Stimulated activated CD8-positive, alpha-beta memory T cell treated with anti-CD3 and anti-CD28 coated beads, Interleukin-15, amount 100 ng/mL, for 4 hours (primary cell): ENCODE measurements at places on chromosomes 6 and 20.

DNA sequence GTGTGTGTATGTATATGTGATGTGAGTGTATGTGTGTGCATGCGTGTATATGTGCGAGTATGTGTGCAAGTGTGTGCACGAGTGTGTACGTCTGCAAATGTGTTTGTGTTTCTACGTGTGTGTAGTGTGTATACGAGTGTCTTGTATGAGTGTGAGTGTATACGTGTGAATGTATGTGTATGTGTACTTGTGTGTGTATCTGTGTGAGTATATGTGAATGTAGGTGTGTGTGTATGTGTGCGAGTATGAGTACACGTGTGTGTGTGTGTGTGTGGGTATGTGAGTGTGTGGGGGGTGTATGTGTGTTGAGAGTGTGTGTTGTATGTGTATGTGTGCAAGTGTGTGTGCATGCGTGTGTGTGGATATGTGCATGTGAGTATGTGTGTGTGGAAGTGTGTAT lies 602.0 kb upstream of the CDH4 start:
- DNase-seq: no peak

DNA sequence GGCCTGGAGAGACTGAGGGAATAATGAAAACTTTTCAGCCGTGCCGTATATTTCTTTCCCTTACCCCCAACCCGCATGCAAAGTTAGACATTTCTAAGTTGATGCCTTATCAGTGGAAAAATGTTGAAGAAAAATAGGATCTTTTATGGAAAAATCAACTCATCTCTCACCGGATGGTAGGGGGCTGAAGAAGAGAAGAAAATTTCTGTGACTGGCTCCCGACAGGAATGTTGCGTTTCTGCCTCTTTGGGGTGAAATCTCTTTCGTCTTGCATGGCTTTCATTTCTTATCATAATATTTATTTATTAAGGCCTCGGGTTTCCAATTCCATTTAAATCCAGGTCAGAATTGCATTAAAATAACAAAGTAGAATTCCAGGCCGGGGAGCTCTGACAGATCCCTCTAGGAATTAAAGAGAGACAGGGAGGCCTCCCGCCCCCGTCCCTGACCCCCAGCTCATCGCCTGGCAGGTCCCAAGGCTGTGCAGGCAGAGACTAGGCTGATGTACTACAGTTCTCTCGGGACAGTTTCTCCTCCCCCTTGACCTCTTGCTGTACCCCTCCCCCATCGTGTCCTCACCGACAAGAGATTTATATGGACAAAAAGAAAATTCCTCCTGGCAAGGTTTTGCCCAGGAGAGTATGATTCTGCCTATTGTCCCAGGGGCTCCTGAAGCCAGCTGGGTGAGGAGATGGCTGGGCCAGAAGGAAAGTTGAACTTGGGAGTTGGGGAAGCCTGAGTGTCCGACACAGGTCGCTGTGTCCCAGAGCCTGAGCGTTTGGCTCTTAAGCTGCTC lies 1.3 kb downstream of the SCUBE3 start:
- no peak for DNase-seq

DNA sequence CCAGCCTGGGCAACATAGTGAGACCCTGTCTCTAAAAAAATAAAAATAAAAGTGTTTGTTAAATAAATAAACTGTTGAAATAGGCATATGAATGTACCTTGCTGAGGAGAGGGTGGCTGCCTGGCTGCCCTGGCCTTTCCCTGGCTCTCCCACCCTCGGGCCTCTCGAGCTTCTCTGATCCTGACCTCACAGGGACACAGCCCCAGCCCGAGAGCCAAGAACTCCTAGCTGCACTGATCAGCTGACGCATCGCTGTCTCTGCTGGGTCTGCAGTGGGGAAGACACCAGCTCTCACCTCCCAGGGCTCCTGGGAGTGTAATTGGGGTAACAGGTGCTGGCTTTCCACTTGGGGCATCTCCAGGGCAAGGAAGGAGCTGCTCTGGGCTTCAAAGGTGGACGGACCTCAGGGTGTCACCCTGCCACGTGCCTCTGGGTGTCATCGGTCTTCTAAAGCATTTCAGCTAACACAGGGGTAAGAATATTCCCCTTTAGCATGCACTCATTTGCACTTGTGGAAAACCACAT lies 6.9 kb downstream of the TCF15 start:
- no peak for DNase-seq

DNA sequence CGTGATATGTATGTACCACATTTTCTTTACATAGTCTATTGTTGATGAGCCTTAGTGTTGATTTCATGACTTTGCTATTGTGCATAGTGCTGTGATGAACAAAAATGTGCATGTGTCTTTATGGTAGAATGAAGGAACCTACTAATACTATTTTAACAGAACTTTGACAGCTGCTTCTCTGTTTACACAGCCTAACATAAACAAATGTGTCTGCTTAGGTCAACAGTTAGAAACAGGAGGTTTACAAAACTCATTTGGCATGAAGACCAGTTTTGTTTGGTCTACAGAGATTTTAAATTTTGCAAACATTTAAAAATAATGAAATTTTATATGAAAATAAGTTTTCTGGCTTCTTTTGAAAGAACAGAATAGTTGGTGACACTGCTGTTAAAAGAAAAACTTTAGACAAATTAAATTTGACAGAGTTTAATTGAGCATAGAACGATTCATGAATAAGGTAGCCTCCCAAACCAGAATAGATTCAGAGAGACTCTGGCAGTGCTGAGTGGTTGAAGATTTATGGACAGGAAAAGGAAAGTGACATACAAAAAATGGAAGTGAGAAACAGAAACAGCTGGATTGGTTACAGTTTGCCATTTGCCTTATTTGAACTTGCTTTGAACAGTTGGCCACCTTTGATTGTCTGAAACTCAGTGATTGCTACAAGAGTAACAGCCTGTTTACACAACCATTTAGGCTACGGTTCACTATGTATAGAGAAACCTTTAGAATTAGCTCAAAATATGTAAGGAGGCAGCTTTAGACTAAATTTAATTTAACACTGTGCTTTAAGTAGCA lies 715.8 kb upstream of the HS3ST5 start:
- DNase-seq: no peak

DNA sequence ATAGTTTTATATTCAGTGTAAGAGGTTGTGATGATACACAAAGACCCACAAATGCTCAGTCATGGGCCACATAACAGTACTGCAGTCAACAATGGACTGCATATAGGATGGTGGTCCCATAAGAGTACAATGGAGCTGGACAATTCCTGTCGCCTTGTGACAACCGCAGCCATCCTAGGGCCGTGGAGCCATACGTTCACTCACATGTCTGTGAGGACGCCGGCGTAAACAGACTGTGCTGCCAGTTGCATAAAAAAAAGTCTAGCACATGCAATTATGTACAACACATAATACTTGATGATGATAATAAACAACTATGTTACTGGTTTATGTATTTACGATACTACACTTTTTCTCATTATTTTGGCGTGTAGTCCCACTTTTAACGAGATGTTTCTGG lies 30.9 kb downstream of the BFSP1 start:
- DNase-seq: no peak

DNA sequence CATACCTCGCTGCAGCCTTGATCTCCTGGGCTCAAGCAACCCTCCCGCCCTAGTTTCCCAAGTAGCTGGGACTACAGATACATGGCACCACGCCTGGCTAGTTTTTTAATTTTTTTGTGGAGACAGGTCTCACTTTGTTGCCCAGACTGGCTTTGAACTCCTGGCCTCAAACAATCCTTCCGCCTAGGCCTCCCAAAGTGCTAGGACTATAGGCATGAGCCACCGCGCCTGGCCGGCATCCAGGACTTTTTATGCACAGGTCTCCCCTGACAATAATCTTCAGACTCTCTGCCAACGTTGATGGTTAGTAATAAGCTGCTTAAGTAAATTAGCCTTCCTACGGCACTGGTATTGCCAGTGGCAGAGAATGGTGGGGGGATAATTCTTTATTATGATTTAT lies 110.5 kb upstream of the MTHFD1L start:
- no peak for DNase-seq

- DNase-seq: no peak
Observed at GRCh38 chr6:161584051-161584450, 310.2 kb upstream of the AGPAT4 start.

DNA sequence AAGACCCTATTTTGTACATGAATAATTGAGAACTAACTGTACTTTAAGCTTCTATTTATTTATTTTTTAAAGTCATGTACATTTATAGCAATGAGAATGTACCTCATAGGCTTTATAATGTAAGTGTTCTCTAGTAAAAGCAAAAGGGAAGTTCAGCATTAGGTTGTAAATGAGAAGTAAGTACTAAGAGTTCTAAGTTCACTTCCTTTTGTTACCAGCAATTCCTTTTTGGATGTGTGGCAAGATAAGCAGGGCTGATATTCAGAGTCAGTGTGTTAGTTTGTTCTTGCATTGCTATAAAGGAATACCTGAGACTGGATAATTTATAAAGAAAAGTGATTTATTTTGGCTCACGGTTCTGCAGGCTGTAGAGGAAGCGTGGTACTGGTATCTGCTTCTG lies 54.0 kb upstream of the CCN2 start:
- DNase-seq: no peak

DNA sequence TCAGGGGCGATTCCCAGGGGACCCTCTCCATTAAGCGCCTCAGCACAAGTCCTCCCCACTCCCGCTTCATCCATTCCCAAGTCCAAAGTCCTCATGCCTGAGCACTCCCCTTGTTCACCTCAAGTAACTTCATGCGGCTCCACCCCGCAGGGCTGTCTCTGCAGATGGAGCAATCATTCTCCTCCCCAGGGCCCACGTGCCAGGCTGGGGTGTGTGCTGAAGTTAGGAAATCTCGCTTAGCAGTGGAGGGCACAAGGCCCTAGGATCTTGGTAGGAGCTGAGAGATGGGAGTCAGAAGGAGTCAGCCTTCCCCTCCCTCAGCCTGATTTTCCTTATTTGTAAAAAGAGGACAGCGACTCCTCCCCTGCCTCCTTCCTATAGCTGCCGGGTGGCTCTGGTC lies 3.5 kb downstream of the TGM3 start:
- DNase-seq: no peak

- no peak for DNase-seq
Observed at GRCh38 chr6:118678866-118679265, 27.5 kb upstream of the CEP85L start.

- DNase-seq: no peak
Observed at GRCh38 chr6:137353346-137353745, 134.2 kb upstream of the IFNGR1 start.

- DNase-seq: no peak
Observed at GRCh38 chr6:5160206-5160605, 75.1 kb downstream of the PPP1R3G start.

GRCh38 chr6:41767112-41767833 lies 12.4 kb downstream of the FRS3 start:
- no peak for DNase-seq

- no peak for DNase-seq
Observed at GRCh38 chr6:39268171-39268570, 38.9 kb upstream of the KCNK5 start.

GRCh38 chr6:154403788-154404187 lies 47.2 kb upstream of the IPCEF1 start:
- DNase-seq: no peak

DNA sequence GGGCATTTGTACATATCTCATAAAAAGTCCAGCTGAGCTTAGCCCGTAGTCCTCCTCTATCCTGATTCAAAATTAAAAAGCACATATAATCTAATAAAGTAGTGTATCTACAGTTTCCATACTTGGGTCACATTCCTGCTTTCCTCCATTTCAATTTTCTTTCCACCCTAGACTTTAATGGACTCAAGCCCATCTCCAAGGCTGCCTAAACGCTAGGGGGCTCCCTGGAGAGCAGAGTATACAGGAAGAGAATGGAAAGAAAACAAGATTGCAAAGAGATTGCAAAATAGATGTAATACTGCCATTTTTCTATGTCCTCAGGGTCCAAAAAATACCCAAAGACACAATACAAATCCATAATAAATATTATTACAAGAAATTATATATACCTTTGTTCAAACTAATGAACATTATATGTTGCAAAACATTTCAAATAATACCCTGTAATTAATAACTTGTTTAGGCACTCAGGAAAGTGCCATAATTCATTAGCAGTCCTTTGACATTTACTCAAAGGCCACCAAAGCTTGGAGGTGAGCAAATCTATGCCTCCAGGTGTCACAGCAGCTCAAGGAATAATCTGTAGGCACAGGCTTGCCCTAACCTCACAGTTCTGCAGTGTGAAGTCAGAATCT lies 2.4 kb upstream of the MCM3 start:
- DNase-seq: no peak

DNA sequence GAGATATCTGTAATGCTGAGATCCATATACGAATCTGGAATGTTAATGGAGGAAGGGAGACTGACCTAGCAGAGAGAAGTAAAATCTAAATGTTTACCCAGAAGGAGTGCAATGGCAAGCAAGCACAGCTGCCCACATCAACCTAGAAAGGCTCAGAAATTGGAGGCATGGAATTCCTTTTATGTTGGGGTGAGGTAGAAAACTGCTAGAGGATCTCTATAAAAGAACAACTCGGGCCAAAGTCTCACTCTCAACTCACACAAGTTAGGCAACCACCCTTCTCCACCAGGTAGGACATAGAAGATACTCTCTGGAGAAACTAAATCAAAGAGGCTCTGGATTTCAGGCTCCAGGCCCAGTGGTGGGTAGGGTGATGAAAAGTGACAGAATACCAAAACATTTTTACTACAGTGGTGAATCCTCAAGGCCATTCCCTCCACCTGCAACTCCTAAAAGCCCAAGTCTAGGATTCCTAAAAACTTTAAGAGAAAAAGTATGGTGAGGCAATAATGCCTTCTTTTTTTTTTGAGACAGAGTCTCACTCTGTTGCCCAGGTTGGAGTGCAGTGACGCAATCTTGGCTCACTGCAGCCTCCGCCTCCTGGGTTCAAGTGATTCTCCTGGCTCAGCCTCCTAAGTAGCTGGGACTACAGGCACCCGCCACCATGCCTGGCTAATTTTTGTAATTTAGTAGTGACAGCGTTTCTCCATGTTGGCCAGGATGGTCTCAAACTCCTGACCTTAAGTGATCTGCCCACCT lies 9.5 kb upstream of the ADGRG6 start:
- no peak for DNase-seq

DNA sequence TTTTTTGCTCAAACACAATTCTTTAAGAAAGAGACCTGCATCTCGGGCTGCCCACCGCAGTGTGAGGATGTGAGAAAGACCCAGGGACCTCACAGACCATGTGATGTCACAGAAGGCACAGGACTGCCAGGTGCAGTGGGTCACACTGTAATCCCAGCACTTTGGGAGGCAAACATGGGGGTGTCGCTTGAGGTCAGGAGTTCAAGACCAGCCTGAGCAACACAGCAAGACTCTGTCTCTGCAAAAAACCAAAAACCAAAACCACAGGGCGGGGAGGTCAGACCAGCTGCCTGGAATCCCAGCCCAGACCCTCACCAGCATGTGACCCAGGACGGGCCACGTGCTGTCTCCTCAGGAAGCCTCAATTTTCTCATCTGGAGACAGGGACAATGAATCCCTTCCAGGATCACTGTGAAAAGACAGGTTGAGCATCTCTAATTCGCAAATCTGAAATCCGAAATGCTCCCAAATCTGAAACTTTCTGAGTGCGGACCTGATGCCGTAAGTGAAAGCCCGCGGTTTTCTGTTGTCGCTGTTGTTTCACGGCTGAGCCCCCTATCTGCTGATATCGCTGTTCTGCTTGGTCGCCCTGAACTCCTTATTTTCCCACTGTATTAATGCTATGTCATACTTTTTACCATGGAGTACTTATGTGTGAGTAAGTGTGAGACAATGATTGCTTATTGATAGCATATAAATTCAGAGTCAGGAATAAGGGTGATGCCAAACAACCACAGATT lies 159.5 kb upstream of the PTPN1 start:
- no peak for DNase-seq

- DNase-seq: no peak
Observed at GRCh38 chr6:105560611-105561066, 157.8 kb upstream of the PREP start.

- DNase-seq: no peak
Observed at GRCh38 chr20:23320317-23320716, 30.3 kb upstream of the NXT1 start.

- DNase-seq: no peak
Observed at GRCh38 chr20:33526769-33527168, 36.9 kb downstream of the CBFA2T2 start.
